NCI-H345 (cell line): ENCODE measurements at places on chromosomes 5 and 9.

GRCh38 chr5:58860680-58861079, 277.8 kb downstream of the RAB3C start:
- DNase-seq = no peak

GRCh38 chr9:124366476-124367220, 48.6 kb downstream of the PSMB7 start:
- no peak for DNase-seq

DNA sequence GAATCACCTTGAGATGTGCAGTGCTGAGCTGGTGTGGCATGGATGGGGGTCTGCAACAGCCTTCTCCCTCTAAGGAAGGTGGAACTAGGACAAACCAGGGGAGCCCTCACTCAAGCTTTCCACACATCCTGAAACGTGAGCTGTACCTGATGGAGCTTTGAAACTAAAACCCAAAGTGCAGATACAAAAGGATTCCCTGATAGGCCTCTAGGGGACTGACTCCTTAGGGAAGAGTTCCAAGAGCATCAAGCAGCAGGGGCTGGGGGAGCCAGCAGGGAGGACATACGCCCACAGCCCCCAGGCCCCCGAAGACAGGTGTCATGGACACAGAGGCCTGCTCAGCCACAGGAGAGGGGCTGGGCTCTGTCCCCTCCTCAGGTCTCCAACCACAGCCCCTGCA, 17.7 kb downstream of the ARHGEF37 start:
- no peak for DNase-seq

DNA sequence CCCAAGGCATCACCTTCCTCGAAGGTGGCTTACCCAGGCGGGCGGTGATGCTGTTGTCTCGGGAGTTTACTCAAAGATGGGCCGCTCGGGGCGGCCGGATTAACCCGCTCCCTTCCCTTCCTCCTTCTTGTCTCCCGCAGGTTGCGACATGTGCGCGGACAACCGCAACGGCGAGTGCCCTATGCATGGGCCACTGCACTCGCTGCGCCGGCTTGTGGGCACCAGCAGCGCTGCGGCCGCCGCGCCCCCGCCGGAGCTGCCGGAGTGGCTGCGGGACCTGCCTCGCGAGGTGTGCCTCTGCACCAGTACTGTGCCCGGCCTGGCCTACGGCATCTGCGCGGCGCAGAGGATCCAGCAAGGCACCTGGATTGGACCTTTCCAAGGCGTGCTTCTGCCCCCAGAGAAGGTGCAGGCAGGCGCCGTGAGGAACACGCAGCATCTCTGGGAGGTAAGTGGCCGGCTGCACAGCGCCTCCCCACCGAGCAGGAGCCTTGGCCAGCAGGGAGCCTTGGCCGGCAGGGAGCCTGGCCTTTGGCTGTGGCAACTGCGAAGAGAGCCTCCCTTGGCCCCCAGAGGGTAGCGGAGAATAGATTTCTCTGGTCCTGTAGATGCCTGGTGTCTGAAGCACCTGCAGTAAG, 10.6 kb downstream of the PRDM6 start:
- DNase-seq = no peak

DNA sequence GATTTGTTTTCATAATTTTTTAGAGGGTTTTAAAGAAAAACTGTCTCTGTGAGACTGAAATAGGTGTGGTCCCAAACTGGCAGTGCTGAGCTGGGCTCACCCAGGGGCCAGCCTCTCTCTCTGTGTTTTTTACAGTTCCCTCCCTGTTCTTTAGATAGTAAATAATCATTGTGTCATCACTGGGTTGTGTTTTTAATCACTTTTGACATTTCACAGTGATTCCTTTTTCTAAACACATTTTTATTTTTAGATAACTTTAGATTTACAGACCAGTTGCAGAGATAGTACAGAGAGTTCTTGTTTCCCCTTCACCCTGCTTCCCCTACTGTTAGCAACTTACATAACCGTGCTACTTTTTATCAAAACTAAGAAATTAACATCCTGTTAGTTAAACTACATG, 44.4 kb downstream of the MAP1B start:
- DNase-seq = no peak

GRCh38 chr9:130576176-130576575, 3.2 kb upstream of the FUBP3 start:
- no peak for DNase-seq
